Stimulated activated CD8-positive, alpha-beta memory T cell treated with anti-CD3 and anti-CD28 coated beads, Interleukin-2, amount 100 ng/mL, for 1 hour (primary cell): ENCODE measurements at places on chromosomes 4 and X.

- no peak for DNase-seq
Measured at GRCh38 chr4:45455217-45455616, 668.6 kb downstream of the GABRG1 start.

DNA sequence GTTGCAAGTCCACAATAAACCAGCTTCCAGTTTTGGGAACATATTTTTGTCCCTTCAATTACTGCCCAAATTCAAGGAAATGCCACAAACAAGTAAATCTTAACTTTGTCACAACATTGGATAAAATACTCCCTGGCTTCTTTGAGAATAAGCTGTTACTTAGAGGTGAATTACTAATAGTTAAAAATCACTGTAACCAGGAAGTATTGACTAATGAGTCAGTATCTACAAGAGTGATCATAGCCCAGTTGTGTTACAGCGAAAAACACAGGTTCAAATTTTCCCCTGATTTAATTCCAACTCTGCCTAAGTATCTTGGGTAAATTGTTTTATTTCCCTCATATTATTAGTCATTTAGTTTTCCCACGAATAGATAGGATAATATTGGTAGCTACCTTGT is 291.2 kb upstream of the PPARGC1A start:
- no peak for DNase-seq

DNA sequence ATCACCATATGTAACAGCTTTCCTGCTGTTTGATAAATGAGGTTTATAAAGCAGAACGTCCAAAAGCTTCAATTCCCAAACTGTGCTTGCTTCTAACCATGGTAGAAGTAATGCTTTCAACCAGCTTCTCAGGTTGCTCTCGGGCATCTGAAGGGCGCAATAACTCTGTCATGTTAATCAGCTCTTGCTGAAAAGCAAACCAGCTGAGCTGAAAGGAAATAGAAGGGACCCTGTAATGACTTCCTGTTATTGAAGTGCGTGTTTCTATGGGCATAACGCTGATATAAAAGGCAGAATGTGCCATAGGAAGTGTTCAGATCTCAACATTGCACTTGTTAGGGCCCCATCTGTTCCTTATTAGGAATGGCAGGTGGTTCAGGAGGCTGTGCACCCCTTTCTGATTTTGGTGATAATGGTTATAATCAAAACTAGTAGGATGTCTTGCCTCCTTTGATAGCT is 21.2 kb downstream of the HERC3 start:
- no peak for DNase-seq

DNA sequence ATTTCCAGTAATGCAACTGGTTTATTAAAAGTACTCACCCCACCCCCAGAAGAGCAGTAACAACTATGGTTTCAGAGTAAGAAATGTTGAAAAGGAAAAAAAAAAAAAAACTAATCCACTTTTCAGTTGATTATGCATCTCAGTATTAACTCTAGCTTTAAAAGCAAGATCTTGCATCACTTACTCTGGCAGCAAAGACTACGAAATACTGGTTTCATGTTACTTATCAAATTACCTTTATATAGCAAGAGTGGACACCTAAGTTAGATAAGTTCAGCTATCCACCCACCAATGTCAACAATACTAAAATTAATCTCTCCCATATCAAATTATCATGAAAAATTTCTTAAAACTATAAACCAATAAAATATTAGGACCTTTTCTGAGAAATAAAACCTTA is 105.0 kb downstream of the ABCB7 start:
- DNase-seq = no peak

- DNase-seq = no peak
Measured at GRCh38 chr4:89492581-89493071, 185.0 kb upstream of the GPRIN3 start.

DNA sequence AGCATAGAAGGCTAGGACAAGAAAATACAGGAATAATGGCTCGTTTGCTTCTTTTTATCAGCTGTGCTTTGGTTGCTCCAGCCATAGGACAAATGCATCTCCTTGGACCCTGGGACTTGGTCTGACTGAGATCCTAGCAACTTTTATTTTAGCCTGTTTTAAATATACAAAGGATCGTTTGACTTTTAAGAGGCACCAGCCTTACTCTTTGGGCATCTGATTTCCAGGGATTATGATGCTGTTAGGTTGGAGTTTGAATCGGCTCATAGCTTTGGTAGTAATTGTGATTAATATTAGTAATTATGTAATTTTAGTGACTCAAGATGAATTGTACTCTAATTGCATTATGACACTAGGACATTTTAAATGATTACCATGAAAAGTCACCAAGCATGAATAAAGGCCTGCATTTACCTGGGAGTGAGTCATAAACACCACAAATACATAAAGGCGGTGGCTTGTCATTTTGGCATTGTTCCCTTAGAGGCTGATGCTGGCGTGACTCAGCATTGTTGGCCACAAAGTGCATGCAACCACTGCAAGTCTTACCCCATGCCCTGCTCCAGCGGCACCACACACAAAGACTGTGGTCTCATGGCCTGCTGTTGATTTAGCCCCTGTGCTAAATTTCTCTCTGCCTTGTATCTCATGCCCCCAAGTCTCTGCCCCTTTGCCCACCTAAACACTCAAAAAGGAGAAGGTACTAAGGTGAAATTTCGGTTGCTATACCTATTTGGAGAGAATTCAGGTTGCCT is 12.4 kb downstream of the GPAT3 start:
- DNase-seq = peak; percentile 14

- no peak for DNase-seq
Measured at GRCh38 chr4:156228676-156229075, 275.0 kb upstream of the CTSO start.

DNA sequence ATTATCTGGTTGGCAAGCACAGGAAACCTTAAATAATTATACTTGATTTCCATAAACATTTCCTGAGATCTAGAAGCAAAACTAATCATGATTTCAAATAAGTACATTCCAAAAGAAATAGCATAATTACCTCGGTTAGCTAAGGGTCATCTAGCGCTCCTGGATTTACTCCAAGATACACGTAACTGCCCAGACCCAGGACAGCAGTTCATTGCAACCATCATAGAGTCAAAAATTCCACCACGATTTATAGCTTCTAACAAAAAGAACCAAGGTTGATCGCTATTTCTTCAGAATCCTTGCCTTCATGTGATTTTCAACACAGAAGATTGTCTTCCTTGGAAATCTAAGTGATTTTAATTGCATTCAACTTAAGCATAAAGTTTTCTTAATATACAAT is 1235.5 kb upstream of the TENM3 start:
- DNase-seq = no peak

DNA sequence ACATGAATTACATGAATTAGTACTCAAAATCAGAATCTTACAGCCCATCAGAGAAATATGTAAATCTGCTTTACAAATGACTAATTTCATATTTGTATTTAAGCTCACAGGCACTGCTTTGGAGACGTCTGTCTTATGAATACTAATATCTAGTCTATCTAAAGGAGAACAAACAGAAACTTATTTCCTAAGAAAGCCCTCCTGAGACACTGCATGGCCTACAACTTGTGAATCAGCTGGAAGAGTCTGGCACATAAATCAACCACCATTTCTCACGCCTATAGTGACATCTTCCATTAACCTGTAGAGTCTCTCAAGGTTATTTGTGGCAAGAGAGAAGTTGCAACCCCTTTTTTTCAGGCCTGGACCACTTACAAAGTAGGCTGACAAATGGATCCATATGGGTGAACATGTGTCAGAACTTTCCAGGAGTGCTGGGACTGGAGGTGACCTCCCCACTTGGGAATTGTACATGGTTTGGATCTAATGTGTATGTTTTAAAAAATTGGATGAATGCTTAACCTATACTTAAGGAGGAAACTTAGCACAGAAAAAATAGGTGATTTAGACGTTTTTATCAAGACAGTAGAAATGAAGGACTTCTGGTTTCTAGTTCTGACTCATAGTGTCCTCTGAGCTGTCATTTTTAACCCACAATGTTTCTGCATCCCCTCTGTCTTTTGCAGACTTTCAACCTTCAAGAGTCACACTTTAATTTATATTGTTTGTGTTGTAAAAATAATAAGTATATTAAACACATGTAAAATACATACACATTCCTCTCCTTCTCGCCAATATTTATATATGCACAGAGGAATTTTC is 83.2 kb upstream of the ARHGAP24 start:
- DNase-seq = no peak

DNA sequence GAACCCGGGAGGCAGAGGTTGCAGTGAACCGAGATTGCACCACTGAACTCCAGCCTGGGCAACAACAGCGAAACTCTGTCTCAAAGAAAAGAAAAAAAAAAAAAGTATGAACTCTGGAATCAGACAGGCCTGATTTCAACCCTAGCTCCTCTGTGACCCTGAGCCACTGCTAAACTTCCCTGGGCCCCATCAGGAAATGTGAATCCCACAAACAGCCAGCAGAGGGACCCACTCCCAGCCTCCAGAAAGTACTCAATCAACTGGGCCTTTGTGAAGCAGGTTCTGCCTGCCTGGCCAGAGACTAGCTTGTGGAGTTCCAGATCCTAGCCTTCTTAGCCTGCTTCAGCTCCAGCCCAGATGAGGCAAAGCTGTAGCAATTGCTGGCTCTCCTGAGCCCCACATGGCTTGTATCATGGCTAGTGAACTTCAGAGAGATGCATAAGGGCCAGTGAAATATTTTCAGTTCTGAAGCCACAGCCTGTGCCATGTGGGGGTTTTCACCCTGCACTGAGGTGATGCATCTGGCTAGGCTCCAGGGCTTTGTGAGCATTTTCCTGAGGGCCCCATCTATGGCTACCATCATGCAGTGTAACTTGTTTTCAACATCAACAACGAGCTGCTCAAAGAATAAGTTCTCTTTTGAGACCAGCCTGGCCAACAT is 7.2 kb upstream of the IDS start:
- no peak for DNase-seq

DNA sequence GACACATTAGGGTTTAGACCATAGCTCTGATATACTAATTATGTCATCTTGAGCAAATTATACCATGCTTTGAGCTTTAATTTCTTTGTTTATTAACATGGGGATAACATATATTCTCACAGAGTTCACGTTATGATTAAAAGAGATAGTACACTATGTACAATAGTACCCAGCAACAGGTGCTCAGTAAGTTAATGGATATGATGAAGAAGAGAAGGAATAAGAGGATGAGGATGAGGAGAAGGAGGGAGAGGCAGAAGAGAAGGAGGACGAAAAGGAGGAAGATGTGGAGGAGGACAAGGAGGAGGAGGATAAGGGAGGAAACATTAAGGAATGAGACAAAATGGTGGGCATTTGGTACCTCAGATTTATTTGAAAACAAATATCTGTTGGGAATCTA is 260.4 kb downstream of the SH2D1A start:
- DNase-seq = no peak

GRCh38 chr4:23878912-23879732 is 10.7 kb downstream of the PPARGC1A start:
- DNase-seq = no peak

DNA sequence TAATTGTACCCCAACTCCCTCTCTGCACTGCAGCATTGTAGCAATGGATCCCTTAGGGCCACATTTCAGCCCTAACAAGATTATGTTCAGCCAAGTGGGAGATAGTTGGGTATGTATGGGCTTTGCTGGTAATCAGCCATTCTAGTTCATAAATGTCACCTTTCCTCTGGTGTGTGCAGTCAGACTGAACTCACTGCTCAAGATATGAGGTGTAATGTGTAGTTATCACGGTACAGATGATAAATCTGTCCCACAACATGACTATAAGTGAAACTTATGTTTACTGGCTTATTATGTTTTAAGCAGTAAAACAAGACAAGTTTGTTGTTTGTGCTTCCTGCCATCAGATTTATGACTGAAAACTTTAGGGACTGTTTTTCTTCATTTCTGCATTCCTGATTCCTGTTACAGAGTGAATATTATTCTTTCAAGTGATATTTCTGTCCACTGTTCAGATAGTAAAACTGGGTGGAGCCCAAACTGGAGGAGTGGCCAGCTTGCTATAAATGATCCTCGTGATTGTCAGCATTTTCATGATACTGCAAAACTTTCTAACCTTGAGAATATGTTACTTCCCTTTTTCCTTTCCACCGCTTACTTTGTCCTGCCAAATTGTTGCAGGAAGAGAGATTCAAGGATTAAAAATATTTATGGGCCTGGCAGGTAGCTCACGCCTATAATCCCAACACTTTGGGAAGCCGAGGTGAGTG is 44.9 kb downstream of the ANAPC4 start:
- DNase-seq = no peak

DNA sequence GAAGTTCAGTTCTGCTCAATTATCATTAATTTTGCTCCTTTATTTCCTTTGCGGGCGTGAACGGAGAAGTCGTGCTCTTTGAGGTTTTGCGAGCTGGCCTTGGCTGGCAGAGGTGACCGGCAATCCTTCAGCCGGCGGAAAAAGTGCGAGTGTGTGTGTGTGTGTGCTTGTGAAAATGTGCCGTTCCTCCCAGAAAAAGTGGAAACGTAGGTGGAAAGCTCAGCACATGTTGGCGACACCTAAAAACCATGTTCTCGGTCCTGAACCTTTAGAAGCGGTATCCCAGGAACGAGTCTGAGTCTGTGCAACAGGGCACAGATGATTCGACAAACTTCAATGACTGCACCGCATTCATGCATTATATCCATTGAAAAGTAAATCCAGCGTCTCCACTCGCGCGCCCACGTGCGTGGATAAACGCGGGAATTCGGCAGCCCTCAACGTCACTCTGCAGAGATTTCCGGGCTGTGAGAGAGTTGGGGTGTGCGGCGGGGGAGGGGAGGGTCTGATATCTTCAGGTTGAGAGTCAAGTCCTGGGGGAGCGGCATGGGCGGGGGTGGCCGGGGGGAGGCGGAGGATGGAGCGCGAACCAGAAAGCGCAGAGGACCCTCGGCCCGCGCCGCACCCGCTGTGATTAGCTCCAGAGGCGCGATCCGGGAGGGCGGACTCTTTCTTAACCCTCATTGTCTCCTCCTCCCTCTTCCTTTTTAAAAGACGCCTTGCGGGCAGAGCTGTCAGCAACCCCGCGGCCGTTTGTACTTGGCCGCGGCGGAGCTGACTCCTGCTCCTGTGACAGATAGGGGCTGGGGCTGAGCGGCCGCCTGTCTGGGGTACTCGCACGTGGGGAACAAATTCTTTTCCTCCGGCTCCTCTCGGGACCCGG is at the start of gene SHISA3:
Gene SHISA3, plus strand, starts transcription at position 737 of the 883 bp plus-strand sequence. CDS start 569 bp downstream, outside the sequence.
- no peak for DNase-seq

DNA sequence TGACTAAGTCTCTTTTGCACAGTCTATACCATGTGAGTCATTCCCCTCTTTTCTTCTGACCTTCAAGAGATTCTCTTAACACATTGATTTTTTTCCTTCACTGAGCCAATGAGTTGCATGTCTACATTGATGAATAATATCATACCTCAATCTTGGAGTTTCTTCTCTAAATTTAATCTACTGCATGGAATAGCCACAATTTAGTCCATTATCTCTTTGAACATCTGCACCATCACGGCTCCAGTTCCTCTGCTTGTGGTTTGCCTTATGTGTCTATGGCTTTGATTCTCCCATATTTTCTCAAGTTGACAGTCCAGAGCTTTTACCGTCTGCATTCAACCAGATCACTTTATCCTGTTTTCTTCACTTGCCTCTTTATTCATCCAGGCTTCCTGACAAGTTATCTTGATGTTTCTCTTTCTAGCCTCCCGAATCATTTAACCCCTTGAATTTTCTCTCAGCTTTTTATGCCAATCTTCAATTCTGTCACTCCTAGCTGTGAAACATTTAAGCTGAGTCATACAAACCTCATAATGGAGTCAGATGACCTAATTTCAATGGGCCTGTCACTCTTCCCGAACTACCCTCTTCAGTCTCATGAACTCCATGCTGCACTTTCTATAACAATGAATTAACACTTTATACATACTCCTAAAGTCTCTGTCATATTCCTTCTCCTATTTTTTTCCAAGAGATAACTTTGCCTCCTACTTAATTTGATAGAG is 222.3 kb downstream of the CPE start:
- DNase-seq = no peak
